ENCODE measurements at places on chromosomes 2 and 18.

- DNase-seq = peak; percentile 55
These were observed 37.3 kb downstream of the CYRIA start for GRCh38 chr2:16628314-16628713.

GRCh38 chr2:55493220-55493619 lies 26.3 kb upstream of the CFAP36 start:
- peak; percentile 12 for DNase-seq

DNA sequence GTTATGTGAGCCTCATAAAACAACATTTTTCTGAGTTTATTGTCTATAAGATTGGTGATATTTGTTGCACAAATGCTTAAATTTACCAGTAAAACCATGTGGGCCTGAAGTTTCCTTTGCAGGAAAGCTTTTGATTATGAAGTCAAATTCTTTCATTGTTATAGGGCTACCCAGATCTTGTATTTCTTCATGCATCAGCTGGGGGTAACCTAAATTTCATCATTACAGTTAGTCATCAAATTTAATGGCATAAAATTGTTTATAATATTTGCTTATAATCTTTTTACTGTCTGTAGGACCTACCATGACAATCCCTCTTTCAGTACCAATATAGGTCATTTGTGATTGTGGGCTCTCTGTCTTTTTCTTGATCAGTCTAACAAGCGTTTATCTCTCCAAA lies 47.8 kb downstream of the SMAD2 start:
- no peak for DNase-seq

DNA sequence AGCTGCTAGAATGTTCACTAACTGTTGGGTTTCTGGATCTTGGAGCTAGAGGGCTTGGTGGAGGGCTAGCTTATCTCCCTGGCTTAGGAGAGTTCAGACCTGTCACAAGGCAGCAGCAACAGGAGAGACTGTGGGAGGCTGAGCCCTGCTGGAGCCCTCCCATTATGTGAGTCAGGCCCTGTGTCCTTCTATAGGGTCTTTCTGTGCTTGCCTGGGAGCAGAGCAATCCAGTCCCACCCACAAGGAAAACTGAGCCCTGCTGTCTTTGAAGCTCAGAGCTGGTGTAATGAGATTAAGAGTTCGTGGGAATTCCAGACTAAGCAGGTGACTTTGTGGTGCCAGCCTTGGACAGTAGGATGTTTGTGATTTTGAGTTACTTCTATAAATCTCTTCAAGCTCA lies 249.0 kb downstream of the TTC32 start:
- no peak for DNase-seq

GRCh38 chr2:236584521-236585384 lies 15.1 kb downstream of the ACKR3 start:
- no peak for DNase-seq
